ENCODE measurements at places on chromosomes 12 and 14.

DNA sequence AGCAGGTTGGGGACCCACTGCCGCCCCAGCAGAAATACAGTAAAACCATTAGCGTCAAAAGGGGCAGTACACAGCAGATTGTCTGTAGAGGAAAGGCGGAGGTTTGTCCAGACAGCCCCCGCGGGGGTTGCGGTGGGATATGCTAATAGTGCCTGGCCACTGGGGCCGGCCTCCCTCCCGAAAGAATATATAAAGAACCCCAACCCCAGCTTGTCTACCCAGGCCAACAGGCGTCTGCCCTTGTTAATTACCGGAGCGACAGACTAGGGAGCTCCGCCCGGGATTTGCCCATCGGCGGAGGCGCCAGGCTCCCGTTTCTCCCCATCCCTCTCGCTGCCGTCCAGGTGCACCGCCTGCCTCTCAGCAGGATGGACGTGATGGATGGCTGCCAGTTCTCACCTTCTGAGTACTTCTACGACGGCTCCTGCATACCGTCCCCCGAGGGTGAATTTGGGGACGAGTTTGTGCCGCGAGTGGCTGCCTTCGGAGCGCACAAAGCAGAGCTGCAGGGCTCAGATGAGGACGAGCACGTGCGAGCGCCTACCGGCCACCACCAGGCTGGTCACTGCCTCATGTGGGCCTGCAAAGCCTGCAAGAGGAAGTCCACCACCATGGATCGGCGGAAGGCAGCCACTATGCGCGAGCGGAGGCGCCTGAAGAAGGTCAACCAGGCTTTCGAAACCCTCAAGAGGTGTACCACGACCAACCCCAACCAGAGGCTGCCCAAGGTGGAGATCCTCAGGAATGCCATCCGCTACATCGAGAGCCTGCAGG, at the start of gene MYF5:
TSS of gene MYF5 (plus strand) at position 217 of the 774 bp plus-strand sequence. CDS start at position 369, 152 bp downstream.
- no peak for DNase-seq

- peak; percentile 35 for DNase-seq
Measured at GRCh38 chr12:4270016-4270830, 3.3 kb upstream of the CCND2 start.

DNA sequence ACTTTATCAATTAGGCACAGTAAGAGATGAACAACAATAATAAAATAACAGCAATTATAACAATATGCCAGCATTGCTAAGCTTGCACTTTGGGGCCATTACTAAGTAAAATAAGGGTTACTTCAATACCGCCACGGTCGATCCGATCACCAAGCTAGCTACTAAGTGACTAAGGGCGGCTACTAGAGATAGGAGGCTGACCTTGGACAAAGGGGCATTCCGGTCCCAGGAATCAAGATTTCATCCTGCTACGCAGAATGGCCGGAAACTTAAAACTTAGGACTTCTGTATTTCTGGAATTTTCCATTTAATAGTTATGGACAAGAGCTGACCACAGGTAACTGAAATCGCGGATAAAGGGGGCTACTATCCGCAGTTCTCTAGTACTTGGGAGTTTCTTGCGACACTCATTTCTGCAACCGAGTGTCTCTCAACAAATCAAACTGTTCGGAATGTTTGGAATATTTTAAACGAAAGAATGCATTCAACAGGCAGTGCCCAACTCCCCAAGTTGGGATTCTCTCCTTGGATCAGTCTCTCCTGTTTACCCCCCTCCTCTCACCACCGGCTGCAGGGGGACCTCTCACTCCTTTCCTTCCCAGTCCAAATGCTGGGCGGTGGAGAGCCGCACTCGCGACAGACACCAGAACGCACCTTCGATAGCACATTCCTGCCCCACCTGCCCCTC, 650 bp downstream of the HEBP1 start:
- DNase-seq = no peak

- no peak for DNase-seq
Measured at GRCh38 chr12:14261861-14262260, 103.6 kb upstream of the ATF7IP start.

- DNase-seq = no peak
Measured at GRCh38 chr12:124457287-124458219, 109.9 kb downstream of the NCOR2 start.

GRCh38 chr14:38971258-38971921, 131.6 kb downstream of the SEC23A start:
- no peak for DNase-seq

DNA sequence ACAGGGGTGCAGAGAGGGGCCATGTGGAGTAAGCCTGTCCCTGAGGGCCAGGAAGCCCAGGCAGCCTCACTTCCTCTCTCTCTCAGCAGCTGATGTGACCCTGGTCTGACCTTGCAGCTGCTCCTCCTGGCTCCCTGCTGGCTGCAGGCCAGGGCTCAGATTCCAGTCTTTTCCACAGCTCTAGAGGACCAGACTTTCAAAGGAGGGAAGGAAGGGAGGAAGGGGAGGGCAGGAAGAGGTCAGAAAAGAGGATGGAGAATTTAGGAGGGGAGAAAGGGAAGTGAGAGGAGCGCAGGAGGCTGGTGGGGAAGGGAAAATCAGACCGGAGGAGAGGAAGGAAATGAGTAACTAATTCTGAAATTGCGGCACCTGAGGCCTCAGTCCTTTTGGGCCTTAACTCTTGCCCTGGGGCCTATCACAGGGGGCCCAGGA, 40.9 kb upstream of the VASH1 start:
- no peak for DNase-seq

DNA sequence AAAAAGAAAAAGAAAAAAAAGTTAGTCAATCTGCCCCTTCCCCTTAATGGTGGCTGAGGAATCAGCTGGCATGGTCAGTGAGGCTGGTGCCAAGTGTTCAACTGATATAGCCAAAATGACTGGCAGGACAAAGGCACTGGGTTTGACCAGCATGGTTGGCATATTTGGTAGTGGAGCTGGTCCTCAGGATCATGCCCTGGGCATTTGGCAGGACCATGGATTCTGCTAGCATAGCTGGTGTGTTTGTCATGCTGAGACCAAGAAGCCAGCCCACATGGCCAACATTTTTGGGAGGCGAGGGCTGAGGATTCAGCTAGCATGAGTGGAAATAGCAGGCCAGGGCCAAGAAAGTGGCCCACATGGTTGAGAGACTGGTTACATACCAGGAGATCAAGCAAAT, 136.5 kb downstream of the FBXL14 start:
- no peak for DNase-seq

GRCh38 chr14:90294872-90295271, 36.9 kb downstream of the NRDE2 start:
- no peak for DNase-seq

GRCh38 chr14:106518054-106518943, 991.9 kb downstream of the TMEM121 start:
- DNase-seq = peak; percentile 88

DNA sequence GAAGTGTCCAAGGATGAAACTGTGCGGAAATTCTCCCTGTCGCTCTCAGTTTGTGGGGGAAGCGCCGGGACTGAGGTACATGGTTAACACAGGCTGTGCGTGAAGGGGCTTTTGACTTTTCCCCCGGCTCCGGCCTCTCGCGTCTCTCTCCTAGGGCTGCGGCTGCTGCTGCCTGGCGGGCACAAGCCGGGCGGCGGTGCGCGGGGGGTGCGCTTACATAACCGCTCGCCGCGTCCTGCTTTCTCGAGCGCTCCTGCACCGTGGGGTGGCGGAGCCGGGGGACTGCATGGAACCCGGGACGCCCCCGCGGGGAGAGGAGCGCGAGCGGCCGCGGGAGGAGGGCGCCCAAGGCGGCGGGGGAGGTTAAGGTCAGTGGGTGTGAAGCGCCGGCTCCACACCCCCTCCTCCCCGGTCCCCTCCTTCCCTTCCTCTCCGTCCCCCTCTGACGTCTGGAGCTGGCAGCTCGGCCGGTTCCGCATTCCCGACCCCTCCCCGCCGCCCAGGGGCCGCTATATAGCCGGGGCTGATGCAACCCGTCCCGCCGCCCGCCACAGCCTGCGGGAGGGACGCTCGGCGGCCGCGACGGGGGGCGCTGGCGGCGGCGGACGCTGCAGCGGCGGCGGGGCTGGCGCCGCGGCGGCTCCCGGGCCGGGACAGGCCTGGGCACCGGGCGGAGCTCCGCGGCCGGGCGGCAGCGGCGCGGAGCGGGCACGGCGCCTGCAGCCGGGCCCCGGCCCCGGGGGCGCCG, at the start of gene JDP2:
TSS of gene JDP2 (plus strand) at position 541 of the 748 bp plus-strand sequence. CDS start 9,899 bp downstream, outside the sequence.
- DNase-seq = peak; percentile 41

GRCh38 chr12:24011927-24012507, 62.5 kb upstream of the SOX5 start:
- no peak for DNase-seq
